ENCODE measurements at places on chromosomes 1 and 21.

GRCh38 chr1:83500987-83501591 lies 497.8 kb downstream of the TTLL7 start:
- no peak for DNase-seq

DNA sequence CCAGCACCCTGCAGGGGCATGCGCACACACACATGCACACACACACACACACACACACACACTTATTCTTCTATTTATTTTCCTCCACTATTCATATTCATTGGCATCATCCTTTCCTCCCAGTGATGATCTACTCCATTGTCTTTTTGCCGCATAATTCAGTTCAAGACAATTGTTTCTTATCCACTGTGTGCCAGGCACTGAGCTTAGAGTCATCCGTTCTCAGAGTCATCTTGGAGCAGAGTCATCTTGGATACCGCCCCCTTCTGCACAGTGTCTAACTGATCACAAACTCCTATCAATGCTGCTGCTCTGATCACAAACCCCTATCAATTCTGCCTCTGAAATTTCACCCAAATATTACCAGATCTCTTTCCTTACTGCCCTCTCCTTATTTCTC lies 102.8 kb upstream of the PROX1 start:
- DNase-seq, result no peak

GRCh38 chr1:88678405-88678804 lies 5.7 kb upstream of the PKN2 start:
- DNase-seq, result no peak

DNA sequence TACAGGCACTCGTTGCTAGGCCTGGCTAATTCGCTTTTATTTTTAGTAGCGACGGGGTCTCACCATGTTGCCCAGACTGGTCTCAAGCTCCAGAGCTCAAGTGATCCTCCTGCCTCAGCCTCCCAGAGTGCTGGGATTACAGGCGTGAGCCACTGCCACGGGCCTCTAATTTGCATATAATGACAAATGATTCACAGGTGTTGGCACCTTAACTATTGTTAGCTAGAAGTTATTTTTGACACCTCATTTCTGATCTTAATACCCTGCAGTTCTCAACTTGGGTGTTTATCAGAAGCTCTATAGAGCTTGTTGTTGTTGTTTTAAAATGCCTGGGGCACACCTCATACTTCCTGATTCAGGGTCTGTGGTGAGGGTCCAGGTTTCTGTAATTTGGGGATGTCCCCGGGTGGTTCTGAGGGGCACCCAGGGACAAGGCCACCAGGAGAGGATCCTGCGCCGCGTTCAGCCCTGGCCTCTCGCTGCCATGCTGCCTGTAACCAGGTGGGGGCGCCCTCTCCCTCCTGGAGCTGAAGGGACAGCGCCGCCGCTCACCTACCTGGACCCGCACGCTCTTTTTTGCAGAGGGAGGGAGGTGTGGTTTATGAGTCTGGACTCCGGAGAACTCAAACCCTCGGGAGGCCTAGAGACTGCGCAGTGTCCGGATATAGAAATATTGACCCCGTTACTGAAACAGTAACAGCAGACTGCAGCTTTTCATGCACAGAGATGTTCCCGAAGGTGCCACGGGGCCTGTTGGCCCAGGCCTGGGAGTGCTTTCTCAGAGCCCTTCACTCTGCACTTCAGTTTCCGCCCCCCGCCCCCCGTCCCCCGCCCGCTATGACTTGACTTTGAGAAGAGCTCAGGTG lies 23.0 kb upstream of the NEK2 start:
- DNase-seq, result peak; percentile 74

DNA sequence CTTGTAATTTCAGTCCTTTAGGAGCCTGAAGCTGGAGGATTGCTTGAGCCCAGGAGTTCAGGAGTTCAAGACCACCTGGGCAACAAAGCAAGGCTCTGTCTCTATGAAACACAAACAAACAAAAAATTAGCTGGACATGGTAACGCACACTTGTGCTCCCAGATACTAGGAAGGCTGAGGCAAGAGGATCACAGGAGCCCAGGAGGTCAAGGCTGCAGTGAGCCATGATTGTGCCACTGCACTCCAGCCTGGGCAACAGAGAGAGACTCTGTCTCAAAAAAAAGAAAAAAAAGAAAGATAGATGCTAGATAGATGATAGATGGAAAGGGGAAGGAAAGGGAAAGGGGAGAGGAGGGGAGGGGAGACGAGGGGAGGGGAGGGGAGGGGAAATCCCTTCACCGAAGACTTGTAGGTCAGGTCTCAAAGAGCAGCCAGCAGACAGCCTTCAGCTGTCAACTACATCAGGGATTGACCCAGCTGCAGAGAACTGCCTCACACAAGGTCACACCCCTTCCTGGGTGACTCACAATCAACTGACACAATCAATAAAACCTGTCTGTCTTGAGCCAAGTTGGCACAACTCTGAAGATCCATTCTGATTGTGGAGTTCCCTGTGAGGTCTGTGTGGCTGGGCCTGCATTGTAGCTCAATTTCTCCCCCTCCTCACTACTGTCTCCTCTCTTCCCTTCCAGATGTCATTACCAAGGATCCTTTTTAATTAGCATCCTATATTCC lies 200.6 kb downstream of the RGS7 start:
- no peak for DNase-seq

- no peak for DNase-seq
These were observed 281.6 kb upstream of the RGS18 start for GRCh38 chr1:191876631-191877030.

DNA sequence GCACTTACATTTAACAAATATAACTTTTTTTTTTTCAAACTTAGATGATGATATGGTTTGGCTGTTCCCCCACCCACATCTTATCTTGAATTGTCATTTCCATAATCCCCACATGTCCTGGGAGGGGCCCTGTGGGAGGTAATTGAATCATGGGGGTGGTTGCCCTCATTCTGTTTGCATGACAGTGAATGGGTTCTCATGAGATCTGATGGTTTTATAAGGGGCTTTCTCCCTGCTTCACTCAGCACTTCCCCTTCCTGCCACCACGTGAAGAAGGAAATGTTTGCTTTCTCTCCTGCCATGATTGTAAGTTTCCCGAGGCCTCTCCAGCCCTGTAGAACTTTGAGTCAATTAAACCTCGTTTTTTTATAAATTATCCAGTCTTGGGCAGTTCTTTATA lies 432.6 kb downstream of the AMY1C start:
- no peak for DNase-seq
